ENCODE measurements at places on chromosomes 6 and 20.

- DNase-seq: peak; percentile 38
These were observed 161.9 kb downstream of the CDK19 start for GRCh38 chr6:110653381-110653780.

- DNase-seq: no peak
These were observed 20.3 kb upstream of the LRRN4 start for GRCh38 chr20:6074145-6074561.

DNA sequence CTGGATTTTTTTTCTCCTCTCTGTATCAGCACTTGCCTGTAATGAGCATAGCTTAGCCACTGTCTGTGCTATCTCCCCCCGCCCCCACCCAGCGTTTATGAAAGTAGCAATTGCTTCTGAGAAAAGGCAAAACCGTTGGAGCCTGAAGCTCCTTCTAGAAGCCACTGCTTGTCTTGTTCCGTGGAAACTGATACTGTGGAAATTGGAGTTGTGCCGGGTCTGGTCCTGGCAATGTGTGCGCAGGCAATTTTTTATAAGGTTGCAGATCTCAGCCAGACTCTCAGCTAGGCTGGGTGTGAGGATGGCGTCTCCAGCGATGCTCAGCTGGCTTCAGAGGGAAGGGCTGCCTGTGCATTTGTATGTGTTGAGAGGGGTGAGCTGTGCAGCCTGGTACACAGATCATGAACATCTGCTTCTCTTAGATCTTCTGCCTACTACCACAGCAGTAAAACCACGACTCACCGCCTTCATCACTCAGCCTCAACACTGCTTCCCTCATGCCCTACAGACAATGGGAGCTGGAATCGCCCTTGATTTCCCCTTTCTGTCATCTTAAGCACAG, 72.4 kb upstream of the GTSF1L start:
- no peak for DNase-seq

DNA sequence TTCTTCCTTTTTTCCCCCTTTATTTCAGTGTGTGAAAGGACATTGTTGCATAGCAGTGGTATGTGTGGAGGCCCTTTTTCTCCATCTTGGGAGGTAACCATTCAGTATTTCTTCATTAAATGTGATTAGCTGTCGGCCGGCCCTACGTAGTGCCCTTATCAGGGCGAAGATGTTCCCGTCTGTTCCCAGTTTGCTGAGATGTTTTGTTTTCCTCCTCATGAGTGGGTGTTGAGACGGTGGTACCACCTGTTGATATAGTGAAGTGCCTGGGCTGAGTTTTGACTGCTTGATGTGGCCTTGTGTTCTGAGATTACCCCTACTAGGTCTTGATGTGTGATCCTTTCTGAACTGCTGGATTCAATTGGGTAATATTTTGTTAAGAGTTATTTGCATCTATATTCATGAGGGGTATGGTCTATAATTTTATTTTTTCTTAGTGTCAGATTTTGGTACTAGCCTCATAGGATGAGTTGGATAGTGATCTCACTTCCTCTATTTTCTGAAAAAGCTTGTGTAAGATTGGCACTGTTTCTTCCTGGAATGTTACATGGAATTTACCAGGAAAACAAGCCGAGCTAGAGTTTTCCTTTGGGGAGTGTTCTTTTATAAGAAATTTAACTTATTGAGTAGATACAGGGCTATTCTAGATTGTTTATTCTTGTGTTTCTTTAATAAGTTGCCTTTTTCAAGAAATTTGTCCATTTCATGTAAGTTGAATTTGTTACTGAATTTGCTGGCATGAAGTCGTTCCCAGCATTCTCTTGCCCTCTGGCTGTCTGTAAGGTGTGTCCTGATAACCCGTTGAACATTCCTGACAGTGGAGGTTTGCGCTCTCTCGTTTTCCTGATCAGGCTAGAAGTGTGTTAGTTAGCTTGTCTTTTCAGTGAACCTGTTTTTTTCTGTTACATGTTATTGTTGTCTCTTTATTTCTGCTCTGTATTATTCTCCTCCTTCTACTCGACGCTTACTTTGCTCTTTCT, 4.3 kb downstream of the MTG2 start:
- no peak for DNase-seq

DNA sequence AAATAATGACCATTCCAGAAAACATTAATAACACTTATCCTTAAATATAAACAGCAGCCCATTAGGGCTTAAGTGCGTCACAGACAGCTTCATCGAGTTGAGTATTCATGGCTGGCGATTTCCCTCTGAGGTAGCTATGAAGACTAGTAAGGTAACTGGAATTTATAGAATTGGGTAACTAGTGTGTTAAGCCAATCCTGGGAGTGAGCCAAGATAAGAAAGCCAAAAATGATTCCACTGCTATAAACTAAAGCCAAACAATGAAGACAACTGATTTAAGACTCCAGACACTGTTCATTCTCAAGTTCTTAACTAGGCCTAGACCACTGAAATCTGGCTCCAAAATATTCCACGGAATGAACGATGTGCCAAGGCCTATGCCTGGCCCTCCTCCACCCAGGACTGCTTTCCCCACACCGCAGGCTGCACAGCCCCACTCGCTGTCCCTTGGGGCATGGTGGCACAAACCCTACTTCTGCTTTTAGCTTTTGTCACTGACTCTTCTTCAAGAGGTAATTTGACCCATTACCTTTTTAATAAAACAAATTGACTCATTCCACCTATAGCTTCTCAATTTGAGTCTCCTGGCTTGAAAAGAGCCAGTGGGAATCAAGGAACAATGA, 66.0 kb downstream of the BLOC1S5 start:
- no peak for DNase-seq

DNA sequence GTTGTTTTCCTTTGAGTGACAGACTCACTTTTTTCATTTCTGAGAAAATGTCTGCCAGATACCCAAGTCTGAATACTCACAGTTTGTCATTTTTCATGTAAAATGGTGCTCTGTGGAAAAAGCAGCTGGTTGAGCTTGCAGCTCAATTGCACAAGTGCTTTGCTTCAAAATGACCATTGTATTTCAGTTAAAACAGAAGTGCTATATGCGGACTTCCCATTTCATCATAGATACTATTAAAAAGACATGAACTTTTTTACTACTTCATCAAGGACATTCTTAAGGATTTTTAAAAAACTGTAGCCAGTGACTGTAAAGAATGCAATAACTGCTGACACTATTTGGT, 61.5 kb downstream of the KCNS1 start:
- no peak for DNase-seq

DNA sequence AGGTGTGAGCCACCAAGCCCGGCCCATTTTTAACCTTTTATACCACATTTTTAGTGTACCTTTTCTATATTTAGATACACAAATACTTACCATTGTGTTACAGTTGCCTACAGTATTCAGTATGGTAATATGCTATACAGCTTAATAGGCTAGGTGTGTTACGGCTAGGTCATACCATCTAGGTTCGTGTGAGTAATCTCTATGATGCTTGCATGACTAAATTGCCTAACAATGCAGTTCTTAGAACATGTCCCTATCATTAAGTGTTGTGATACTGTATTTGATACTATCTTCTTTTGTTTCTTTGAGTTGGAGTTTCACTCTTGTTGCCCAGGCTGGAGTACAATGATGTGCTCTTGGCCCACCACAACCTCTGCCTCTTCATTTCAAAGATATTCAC, 387.7 kb upstream of the SASH1 start:
- no peak for DNase-seq

DNA sequence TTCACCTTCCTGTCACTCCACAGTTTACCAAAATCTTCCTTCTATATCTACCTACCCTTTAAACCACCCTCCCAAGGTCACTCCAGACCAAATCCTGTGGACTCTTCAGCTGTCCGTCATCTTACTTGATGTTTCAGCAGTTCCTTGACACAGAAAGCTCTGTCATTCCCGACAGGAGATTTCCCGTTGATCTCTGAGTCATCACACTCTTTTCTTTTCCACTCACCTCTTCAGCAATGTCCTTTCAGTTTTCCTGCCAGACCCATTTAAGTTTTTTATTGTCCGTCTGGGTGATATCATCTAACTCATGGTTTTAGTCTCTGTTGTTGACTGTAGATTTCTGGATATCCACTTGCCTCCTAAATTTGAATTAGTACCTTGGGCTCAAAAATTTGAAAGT, 69.9 kb upstream of the SCGN start:
- no peak for DNase-seq

DNA sequence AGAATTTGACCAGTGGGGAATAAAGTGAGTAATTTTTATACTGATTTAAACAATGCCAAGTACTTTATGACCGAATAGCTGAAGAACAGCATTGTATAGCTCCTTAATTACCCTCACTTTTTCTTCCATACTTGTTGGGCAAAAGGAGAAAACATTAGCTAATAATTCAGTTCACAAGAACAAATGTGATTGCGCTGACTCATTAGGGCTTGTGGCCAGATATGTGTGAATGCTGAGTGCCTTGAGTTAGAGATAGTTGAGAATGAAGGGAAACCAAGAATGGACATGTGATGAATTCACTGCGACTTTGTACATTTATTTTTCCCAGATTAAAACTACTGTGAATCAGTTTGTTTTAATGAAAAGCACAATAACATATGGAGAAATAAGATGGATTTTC, 669.4 kb downstream of the TFAP2A start:
- no peak for DNase-seq

DNA sequence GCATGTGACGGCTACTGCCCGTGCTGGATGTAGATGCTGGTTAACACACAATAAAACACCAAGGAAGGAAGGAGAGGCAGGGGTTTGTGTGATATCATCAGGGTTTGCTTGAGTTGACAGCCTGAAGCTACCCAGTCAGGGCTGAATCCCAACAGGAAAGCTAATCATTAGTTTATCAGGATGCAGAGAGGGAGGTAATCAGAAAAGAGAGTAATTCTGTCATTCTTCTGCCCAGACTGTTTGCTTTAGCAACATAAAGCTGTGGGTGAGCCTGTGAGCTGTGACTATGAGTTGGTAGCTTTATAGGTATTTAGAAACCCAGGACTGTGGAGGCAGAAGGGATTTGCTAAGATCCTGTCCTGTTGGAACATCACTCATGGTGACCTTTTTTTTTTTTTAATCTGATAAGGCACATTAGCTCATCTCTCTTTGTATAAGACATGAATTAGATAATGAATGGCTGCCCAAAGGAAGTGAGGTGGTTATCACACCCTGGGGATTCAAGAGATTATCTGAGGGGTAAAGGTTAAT, 79.3 kb downstream of the CAP2 start:
- no peak for DNase-seq

DNA sequence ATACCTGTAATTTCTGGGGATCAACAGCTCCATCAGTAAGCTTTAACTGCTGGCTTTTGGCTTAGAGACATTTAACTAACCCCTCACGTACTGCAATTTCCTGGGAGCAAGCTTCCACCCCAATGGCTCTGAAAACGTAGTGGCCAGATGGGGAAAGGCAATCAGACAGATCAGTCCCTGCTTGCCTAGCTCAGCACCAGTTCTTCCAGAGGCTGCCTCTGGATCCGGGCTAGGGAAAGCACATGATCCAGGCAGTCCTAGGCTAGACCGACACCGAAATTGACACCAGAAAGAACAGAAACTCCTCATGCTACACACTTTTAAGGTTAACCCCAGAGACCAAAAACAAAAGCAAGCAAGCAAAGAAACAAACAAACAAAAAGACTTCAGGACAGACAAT, 13.3 kb downstream of the PREP start:
- no peak for DNase-seq

- DNase-seq: no peak
These were observed 31.9 kb downstream of the GINS1 start for GRCh38 chr20:25439328-25439727.

DNA sequence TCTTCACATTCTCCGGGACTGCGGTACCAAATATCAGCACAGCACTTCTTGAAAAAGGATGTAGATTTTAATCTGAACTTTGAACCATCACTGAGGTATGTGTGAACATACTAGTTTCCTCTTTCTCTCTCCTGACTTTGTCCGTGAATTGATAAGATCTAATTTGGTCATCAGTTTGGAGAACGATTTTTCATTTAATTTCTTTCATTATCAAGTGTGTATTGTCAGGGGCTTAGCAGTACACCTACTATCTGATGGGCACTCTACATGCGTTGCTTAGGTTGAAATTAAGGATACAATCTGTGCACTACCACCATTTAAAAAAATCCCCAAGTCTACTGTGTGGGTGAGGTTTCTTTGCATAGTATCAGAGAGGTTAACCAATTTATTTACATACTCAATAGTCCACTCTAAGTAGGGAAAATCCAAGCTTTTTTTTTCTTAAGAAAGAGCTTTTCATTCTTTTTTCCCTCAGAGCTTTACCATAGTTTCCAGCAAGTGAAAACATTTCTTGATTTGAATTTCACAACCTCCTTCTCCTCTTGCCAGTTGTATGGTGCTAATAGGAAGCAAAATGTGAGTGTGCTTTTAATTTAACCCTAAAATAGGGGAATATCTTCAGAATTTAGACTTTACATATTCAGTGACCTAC, 105.4 kb upstream of the ESR1 start:
- no peak for DNase-seq

DNA sequence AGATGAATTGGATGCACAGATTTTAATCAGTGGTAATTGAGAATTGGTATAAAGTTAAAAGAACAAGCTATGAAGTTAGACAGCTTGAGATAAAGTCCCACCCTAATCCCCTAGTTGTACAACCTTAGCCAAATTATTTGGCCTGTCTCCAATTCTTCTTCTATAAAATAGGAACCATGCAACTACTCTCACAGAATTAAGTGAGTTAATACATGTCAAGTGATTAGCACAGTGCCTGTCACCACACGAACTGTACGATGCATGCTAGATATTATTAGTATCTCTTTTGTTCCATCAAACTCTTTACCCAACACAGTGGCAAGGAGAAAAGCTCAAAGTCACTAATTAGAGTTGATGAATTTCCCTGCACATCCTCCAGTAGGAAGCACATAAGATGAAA, 44.7 kb downstream of the MBOAT1 start:
- no peak for DNase-seq

- DNase-seq: no peak
These were observed 155.4 kb downstream of the SMOC2 start for GRCh38 chr6:168596344-168596743.

- no peak for DNase-seq
These were observed at the start of gene EMILIN3 for GRCh38 chr20:41366546-41367392. Gene EMILIN3, minus strand, starts transcription at chr20:41366818. Its CDS starts 184 bp downstream, at chr20:41366634.

GRCh38 chr20:31890646-31891045, 20.2 kb downstream of the TTLL9 start:
- DNase-seq: no peak

GRCh38 chr6:164531736-164532135, 777.7 kb downstream of the C6orf118 start:
- no peak for DNase-seq

- no peak for DNase-seq
These were observed 110.2 kb downstream of the PHF3 start for GRCh38 chr6:63745784-63746183.

DNA sequence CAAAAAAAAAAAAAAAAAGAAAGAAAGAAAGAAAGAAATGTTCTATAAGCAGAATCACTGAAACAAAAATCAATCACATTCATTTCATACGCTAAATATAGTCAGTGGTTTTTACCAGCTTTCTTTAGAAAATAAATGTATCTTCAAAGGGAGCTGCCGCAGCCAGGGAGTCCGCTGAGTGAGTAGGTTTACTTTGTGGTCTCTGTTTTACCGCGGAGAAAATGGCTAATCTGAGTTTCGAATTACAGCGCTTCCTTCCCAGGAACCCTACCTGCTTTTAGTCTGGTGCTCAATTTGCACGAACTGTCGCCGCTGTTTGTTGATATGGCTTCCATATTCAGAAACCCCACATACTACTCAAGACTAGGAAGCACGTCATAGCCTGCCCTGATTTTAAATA, 102.4 kb downstream of the TFAP2A start:
- DNase-seq: no peak
